Activated CD4-positive, alpha-beta T cell treated with anti-CD3 and anti-CD28 coated beads for 36 hours (primary cell): ENCODE measurements at places on chromosomes 5 and 9.

DNA sequence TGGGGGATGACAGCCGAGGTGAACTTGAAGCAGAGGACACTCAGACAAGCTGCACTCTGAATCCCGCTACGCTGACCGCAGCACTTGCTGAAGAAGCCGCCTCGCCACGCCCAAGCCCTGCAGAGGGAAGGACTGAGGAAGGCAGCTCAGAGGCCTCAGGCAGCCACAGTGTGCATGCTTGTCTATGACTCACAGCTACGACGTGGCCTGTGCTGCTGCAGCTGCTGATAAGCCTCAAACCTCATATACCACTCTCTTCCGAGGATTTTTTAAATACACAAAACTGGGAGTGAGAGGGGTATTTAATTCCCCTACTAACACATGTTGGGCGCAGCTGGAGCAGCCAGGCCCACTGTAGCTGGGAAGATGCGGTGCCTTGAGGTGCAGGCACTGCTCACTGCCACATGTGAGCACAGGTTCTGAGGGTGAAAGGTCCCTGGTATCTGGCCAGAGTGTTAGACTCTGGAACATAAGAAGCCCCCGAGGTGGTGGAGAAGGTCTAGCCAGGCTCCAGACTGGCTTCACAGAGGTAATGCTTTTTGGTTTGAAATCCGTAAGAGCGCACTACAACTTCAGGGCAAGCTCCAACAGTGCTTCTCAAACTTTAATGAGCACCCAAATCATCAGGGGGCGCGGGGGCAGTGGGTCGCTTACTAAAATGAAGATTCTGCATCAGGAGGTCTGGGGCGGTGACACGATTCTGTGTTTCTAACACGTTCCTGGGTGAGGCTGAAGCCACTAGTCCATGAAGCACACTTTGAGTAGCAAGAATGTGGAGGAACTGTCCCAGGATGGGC, 196.8 kb downstream of the AUH start:
- peak; percentile 91 for DNase-seq

GRCh38 chr9:131361202-131361833, 32.6 kb upstream of the PRRC2B start:
- DNase-seq, result peak; percentile 49

DNA sequence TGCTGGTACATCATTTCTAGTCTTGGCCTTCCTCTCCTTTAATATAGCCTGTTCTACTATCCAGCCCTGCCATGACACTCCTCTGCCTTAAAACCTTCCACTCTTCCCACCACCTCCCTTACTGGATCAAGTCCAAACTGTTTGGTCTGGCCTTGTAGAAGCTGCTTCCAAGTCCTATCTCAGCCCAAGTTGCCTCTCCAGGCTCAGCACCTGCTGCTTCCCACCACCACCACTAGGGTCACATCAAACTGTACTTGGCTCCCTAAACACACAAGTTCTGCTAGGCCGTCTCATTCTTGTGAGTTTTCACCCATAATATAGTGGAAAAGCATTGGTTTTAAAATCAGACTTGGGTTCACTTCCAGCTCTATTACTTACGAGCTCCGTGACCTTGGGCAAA, 1.4 kb downstream of the NDUFA8 start:
- DNase-seq, result peak; percentile 55

DNA sequence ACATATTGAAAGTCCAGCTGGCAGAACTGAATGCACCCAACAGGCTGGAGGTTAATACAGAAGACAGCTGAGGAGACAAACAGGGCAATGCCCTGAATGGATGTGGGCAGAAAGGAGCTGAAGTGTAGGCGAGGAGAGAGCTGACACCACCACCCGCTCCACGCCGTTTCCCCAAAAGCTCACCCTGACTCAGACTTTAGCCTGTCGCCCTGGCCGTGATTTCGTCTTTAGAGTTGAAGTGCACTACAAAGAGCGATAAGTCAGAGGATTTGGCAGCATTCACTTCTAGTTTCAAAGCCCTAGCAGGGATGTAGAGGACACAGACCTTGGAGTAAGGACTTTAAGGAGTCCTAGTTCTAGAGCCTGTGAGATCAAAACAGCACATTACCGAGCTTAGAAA, 2.2 kb upstream of the ERAP1 start:
- DNase-seq, result no peak

GRCh38 chr5:61081741-61082140, 80.5 kb downstream of the SMIM15 start:
- no peak for DNase-seq

DNA sequence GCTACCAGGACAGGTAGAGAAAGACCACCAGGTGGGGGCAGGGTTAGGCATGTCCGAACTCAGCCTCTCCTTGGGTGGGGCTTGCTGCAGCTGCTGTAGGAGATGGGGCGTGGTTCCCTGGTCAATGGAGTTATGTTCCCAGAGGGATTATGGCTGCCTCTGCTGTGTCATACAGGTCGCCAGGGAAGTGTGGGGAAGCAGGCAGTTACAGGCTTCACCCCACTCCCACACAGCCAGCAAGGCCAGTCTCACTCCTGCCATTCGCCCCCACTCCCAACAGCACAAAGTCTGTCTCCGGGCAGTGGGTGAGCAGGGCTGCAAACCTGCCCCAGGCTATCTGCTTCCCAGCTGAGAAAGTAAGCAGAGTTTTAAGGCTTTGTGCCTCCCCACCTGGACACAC, 20.0 kb upstream of the CEP72 start:
- no peak for DNase-seq

- DNase-seq, result no peak
Measured at GRCh38 chr9:116027951-116028350, 125.6 kb upstream of the PAPPA start.

GRCh38 chr5:135221696-135222095, 177.3 kb downstream of the MACROH2A1 start:
- no peak for DNase-seq

DNA sequence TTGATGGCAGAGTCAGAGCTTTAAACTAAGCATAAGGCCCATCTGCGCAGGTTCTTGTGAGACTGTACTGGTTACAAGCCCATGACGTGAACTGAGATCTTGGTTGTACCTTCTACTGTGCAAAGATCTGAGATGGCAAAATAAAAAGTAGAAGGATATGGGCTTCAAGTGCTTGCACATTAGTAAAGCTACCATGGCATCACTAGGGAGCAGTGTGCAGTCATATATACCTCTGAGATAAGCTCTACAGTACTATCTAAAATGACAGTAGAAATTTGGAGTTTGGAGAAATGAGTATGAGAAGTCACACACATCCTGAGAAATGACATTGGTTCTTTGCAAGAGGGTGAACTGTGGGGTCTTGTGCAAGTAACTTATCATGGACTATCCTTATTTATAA, 408.2 kb upstream of the PRR16 start:
- no peak for DNase-seq

DNA sequence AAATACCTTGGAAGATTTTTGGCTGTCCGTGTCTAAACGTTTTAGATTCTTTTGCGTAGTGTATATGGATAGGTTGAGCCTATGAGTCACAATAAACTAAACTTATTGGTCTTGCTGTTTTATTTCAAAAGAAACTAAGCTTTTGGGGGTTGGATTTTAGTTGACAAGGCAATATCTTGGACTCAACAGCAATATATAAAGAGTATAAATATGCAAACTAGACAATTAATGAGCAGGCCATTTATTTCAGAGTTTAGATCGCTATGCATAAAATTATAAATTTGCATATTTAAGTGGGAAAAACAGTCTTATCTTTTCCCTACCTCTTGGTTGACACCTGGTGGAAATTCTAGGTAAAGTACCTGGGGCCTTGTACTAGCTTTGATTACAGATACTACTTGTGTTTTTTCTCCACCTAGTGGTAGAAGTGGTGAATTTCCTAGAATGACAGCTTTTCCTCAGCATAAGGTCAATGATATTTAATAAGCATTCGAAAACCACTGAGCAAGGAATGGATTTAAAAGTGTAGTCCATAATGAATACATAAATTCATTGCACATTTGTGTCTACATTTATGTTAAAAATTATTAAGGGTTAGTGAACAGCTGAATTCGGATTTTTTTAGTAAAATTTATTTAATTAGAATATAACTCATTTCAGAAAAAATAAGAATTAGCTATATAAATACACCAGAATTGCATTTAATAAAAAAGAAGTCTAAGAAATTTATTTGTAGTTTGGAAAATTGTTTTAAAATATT, 1.7 kb upstream of the ARRDC3 start:
- peak; percentile 44 for DNase-seq

- no peak for DNase-seq
Measured at GRCh38 chr9:20078246-20078645, 289.4 kb upstream of the SLC24A2 start.

- no peak for DNase-seq
Measured at GRCh38 chr5:176183321-176184074, 54.7 kb upstream of the SIMC1 start.

GRCh38 chr5:2739360-2740050, 12.0 kb downstream of the IRX2 start:
- no peak for DNase-seq

DNA sequence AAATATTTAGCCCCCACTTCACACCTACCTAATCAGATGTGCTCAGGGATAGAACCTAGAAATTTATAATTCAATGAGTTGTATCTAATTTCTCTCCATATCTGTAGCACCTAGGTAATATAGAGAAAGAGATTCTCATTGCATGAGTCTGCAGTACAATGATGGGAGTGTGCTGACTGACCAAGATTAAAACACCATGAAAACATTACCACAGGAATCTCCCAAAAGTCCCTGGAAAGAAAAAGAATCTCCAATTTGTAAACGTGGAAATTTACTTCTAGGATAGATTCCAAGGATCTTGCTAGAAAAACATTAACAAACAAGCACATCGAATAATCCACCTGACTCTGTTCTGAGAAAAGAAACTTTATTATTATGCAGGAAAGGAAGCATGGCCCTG, 45.0 kb upstream of the DMRTA1 start:
- DNase-seq, result no peak

GRCh38 chr5:125914471-125914870, 508.7 kb upstream of the GRAMD2B start:
- DNase-seq, result no peak

GRCh38 chr5:112823656-112824055, 37.4 kb upstream of the SRP19 start:
- no peak for DNase-seq

DNA sequence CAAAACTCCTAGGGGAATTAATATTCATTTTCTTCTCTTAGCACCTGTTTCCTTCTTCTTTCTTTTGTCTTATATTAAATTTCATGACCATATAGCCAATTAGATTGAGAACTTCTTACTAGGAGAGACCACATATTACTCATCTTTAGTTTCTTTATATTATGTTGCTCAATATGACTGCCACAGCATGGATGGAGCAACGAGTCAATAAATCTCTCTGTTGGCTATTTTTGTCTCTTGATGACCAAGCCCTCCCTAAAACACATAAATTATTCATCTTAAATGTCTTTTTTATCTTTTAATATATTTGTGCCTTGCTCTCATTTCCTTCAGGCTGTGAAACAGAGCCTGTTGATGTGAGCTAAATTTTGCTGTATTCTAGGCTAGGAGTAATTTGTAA, 123.0 kb downstream of the ADAMTSL1 start:
- DNase-seq, result no peak

DNA sequence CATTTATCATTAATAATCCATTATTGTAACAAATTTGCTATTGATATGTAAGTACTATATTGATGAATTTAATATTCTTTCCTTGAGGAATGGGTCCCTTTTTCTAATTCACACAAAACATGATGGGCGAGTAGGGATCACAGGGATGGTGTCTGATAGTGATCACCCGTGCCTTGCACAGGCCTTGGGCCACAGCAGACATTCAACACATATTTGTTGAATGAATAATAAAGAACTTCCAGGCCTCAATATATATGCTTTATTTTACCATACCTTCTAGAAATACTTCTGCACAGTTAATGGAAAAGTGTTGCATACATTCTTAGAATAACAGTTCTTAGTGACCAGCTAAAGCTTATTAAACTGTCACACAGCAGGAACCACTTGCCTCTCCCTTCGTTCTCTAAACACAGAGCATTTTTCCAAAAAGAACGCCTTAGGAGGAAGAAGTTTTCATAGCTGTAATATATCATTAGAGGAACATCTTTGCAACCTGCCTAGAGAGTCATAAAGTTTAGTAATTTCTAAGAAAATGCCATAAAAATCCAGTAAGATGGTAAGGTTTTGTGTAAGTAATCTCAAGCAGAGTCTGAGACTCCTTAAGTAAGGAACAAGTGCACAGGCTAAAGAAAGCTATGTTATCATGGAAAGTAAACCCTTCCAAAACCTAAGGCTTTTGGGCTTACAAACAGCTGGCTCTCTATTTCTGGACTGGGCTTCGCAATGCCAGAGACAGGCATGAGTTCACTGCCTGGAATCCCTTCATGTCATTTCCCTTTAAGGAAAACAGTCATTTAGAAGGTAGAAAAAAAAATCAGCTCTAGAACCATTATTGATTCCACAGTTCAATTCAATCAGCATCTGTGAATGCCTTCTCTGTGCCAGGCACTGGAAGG, 17.7 kb downstream of the TTLL11 start:
- DNase-seq, result no peak

DNA sequence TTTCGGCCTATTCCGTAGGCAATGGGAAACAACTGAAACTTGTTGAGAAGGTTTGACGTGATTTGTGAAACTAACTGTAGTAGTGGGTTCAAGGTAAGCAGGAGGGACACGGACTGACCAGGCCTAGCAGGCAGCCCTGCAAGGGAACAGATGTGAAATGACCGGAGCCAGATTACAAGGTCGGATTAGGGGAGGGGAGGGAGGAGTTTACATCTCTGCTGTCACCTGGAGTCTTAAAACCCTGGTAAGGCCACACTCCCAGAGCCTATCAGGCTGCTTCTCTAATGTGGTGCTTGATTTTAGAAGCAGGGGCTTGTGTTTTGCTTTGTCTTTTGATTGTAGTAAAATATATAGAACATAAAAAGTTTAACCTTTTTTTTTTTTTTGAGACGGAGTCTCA, 3.5 kb upstream of the SPTAN1 start:
- DNase-seq, result no peak

DNA sequence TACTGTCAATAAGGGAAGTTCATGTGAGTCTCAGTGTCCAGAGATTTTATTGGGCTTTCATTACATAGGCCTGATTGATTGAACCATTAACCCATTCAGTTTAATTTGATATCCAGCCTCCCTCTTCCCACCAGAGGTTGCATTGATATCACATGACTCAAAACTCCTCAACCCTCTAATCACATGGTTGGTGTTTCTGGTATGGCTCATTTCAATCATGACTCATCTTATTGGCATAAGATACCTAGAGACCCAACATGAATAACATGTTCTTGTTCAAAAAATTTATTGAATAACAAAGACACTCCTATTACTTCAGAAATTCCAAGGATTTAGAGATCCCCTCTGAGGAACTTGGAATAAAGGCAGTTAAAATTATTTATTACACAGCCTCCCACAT, 982.2 kb downstream of the TLE1 start:
- no peak for DNase-seq

DNA sequence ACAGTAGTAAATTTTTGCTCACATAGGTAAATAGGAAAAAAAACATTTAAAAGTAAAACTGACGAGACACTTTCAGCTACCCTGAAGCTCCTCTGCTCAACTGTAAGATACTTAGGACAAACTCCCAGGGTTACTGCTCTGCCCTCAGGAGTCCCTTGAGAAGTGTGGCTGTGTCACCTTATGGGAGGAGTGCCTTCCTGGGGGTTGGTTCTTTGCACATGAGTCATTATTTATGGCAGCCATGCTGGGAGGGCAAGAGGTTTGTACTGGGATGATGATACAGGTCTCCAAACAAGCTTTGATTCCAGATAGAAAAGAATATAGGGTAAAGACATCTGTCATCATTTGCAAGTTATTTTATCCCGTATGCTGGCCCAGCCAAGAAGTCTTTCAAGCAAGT, 45.9 kb downstream of the TTC1 start:
- no peak for DNase-seq
